ENCODE measurements at places on chromosomes 3 and 15. TPM values are rescaled to one million over a fixed set of nuclear protein-coding genes. Genes with fewer than 3 reads are reported as not detected.

TMCO5A gene
- total RNA-seq: not detected

- H3K27me3 ChIP-seq: no peaks in the 10 kb centered on the region
- DNase-seq: no peak
- no peak overlapping the region for H3K27ac ChIP-seq
- no peak overlapping the region for H3K4me3 ChIP-seq
- H3K4me1 ChIP-seq: no peaks in the 10 kb centered on the region
- no peaks in the 10 kb centered on the region for H3K36me3 ChIP-seq
These were observed 217.8 kb downstream of the LRRC3B start for GRCh38 chr3:26840272-26840870.

DNA sequence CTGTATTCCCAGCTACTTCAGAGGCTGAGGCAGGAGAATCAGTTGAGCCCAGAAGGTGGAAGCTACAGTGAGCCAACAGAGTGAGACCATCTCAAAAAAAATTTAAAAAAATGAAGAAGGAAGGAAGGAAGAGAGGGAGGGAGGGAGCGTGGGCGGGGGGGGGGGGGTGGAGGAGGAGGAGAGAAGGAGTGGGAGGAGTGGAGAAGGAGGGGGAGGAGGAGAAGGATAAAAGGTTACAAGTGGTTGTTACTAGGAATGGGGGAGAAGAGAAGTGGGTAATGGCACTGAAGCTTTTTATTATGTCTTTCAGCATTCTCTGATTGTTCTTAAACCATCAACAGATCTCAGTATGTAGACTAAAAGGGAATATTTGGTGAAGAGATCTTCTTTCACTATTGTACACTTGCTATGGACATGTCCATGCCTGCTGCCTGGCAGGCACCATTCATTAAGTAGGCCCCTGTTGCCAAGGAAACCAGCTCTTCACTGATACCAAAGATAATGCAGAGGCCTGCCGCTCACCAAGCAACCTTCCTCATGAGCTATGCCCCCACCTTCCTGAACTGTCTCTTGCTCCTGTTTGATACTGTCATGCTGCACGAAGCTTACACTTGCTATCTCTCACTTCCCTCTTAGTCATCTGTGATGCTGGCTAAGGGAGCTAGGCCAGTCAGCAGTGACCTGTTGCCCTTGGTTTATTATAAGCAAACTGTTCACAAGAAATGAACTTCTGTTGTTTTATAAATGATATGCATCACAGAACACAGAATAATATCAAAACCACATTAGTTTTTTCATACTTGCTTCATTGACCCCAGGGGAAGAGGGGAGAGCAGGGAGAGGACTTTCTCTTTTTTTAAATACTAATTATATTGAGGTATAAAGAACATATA is 23.1 kb downstream of the EPM2AIP1 start:
- H3K4me1 ChIP-seq: no peaks in the 10 kb centered on the region
- H3K27ac ChIP-seq: no peak overlapping the region
- no peak for DNase-seq
- H3K4me3 ChIP-seq: no peak overlapping the region
- H3K36me3 ChIP-seq: no peaks in the 10 kb centered on the region

- no peaks in the 10 kb centered on the region for H3K36me3 ChIP-seq
- peaks cover 7% of the 10 kb centered on the region for H3K4me1 ChIP-seq
- H3K4me3 ChIP-seq: peak overlapping the region; percentile 6
These were observed 103.7 kb downstream of the PDZRN3 start for GRCh38 chr3:73520931-73521461.

DNA sequence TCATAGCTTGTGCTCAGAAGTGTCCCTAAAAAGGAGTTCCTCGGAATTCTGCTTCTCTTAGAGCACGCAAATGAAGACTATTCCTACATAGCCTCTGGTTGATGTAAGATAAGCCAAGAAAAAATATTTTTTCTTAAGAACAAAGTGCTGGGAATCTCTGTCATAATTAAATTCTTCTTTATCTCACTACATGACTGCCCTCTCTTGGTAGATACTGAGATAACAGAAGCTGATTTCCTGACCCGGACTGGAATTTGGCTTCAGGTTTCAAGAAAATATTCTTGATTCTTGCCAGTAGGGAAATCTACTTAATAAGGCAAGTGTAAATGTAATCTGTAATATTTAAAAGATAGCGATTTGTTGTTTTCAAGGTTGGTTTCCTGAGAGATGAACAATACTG is 31.3 kb upstream of the SETMAR start:
- H3K27me3 ChIP-seq: no peaks in the 10 kb centered on the region
- no peak overlapping the region for H3K27ac ChIP-seq
- H3K36me3 ChIP-seq: no peaks in the 10 kb centered on the region
- no peak overlapping the region for H3K4me3 ChIP-seq
- no peaks in the 10 kb centered on the region for H3K4me1 ChIP-seq
- DNase-seq: no peak

- H3K4me1 ChIP-seq: no peaks in the 10 kb centered on the region
- no peaks in the 10 kb centered on the region for H3K36me3 ChIP-seq
- H3K27me3 ChIP-seq: no peaks in the 10 kb centered on the region
- peak overlapping the region; percentile 90 for H3K27ac ChIP-seq
- H3K4me3 ChIP-seq: no peak overlapping the region
These were observed 65.9 kb downstream of the PGPEP1L start for GRCh38 chr15:98941595-98942255.

GRCh38 chr15:36117296-36117787 is 462.1 kb upstream of the CDIN1 start:
- H3K4me1 ChIP-seq: no peaks in the 10 kb centered on the region
- no peaks in the 10 kb centered on the region for H3K27me3 ChIP-seq
- H3K4me3 ChIP-seq: no peak overlapping the region
- no peak for DNase-seq
- H3K36me3 ChIP-seq: no peaks in the 10 kb centered on the region
- no peak overlapping the region for H3K27ac ChIP-seq

MYL3 gene
- 4.9 TPM for total RNA-seq

- no peaks in the 10 kb centered on the region for H3K36me3 ChIP-seq
- H3K27me3 ChIP-seq: no peaks in the 10 kb centered on the region
- no peaks in the 10 kb centered on the region for H3K4me1 ChIP-seq
- H3K27ac ChIP-seq: no peak overlapping the region
These were observed 18.2 kb downstream of the KLHL6 start for GRCh38 chr3:183537295-183537730.

GRCh38 chr3:147403511-147403910 is 2.8 kb downstream of the ZIC4 start:
- DNase-seq: no peak
- no peaks in the 10 kb centered on the region for H3K36me3 ChIP-seq
- H3K27me3 ChIP-seq: peaks cover 67% of the 10 kb centered on the region
- no peak overlapping the region for H3K27ac ChIP-seq
- no peak overlapping the region for H3K4me3 ChIP-seq

ITIH3 gene
- 11.8 TPM for total RNA-seq

NOX5 gene
- 0.21 TPM for total RNA-seq

DNA sequence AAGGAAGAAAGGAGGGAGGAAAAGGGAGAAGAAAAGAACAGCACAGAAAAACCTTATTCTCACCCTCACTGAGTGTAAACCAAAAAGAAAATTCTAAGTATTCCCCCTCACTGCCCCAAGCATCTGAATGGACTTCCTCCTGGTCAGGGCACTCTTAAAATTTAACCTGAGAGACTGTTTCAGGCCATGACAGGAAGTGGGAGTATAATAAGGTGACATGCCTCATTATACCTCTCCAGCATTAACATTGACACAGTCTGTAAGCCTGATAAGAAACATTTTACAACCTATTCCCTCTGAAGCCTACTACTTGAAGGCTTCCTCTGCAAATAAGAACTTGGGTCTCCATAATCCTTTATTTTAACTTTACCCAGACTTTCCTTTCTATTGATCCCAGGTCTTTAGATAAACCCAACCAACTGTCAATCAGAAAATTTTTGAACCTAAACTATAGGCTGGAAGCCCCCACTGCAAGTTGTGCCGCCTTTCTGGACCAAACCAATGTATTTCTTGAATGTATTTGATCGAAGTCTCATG is 41.7 kb downstream of the SLCO2A1 start:
- no peak overlapping the region for H3K4me3 ChIP-seq
- H3K36me3 ChIP-seq: no peaks in the 10 kb centered on the region
- peak overlapping the region; percentile 45 for H3K27ac ChIP-seq
- DNase-seq: no peak
- no peaks in the 10 kb centered on the region for H3K27me3 ChIP-seq

ESYT3 gene
- total RNA-seq: 30.8 TPM

MAP1A gene
- 5.9 TPM for total RNA-seq

DNA sequence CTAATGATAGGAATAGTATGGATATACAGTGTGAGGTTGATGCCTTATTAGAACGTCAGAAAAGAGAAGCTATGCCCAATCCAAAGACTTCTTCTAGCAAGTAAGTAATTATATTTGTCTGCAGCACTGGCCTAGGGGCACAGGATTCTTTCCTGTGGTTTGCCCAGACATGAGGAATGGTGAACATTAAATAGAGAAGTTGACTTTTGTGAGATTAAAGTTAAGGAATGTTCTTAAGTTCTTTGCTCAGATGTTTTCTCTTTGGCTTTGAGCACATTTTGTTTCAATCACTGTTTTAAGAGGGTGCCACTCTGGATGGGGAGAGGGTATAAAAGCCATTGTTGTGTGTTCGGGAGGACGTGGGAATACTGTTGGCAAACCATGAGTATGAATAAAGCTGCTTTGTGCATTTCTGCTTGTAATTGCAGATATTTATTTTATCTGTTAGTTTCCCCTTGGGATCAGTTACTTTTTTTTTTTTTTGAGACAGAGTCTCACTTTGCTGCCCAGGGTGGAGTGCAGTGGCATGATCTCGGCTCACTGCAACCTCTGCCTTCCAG is 8.3 kb downstream of the KIF23 start:
- H3K27ac ChIP-seq: no peak overlapping the region
- H3K27me3 ChIP-seq: no peaks in the 10 kb centered on the region
- DNase-seq: no peak
- H3K4me1 ChIP-seq: no peaks in the 10 kb centered on the region
- H3K36me3 ChIP-seq: no peaks in the 10 kb centered on the region
- no peak overlapping the region for H3K4me3 ChIP-seq

- H3K27ac ChIP-seq: no peak overlapping the region
- no peak overlapping the region for H3K4me3 ChIP-seq
- H3K27me3 ChIP-seq: no peaks in the 10 kb centered on the region
- no peak for DNase-seq
- H3K36me3 ChIP-seq: no peaks in the 10 kb centered on the region
These were observed 2.8 kb downstream of the PLSCR2 start for GRCh38 chr3:146466604-146467003.

GRCh38 chr3:144963810-144964209 is 992.2 kb downstream of the DIPK2A start:
- H3K4me1 ChIP-seq: no peaks in the 10 kb centered on the region

RRP9 gene
- total RNA-seq: 20.5 TPM

GRCh38 chr15:74787251-74788041 is 5.6 kb downstream of the CSK start:
- peaks cover 36% of the 10 kb centered on the region for H3K4me1 ChIP-seq
- DNase-seq: no peak
- no peaks in the 10 kb centered on the region for H3K27me3 ChIP-seq
- H3K27ac ChIP-seq: peak overlapping the region; percentile 29
- H3K4me3 ChIP-seq: no peak overlapping the region

DNA sequence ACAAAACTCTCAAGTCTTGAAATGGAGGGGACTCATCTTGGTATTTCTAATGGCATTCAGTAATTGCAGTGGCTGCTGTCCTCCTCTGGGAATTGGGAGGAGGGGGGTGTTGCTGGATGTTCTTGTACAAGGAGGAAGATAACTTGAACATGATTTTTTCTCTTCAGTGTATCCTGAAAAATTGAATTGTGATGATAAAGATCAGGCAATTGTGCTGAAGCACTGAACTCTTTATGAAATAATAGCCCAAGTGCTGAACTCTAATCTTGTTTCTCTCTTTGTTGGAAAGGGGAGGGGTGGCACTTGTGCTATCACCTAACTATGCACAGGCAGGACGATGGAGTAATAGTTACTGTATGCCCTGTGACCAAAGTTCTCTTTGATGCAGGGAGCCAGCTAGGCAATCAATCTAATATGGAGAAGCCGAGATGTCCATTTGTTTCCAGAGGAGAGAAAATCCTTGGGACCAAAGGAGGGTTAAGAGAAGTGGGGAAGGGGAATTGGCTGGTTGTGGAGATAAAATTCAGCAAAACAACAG is 68.1 kb upstream of the ATP2C1 start:
- H3K4me3 ChIP-seq: no peak overlapping the region
- no peaks in the 10 kb centered on the region for H3K4me1 ChIP-seq
- no peak overlapping the region for H3K27ac ChIP-seq
- H3K27me3 ChIP-seq: no peaks in the 10 kb centered on the region

IL17RD gene
- total RNA-seq: 61.0 TPM

DNA sequence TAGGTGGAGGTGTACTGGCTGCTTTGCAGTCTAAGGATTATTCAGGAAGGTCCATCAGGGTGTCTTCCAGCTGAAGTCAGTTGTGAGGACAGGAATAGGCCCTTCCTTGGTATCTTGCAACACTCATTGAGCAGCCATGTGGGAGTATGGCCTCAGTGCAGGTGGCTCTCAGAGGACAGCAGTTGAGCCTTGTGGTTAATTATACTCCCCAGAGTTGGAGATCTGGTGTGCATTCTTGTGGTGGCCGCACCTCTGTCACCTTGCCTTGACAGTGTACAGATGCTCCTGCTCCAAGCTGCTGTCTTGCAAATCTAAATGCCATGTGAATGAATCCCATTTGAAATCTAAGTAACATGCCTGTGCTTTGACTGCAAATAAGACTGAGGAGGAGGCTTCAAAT is 339.9 kb upstream of the BCHE start:
- H3K36me3 ChIP-seq: no peaks in the 10 kb centered on the region
- H3K27me3 ChIP-seq: no peaks in the 10 kb centered on the region
- no peak for DNase-seq

FBXO40 gene
- not detected for total RNA-seq

DNA sequence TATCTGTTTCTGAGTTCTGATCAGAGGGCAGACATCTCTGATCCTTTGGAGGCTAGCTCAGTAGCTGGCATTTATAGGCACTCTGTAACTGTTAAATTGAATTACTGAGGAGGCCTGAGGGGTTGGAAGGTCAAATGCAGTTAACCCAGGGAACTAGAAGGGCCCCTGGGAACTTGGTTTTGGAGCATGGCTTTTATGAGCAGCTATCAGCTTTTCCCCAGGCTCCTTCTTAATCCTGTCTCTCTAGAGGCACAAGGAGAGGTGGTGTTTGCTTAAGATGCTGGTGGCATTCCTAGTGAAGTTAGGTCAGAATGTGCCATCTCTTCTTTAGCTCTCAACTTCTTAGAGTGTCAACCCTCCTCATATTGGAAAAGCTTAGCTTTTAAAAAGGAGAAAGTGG is 128.9 kb downstream of the LPP start:
- no peak overlapping the region for H3K4me3 ChIP-seq
- H3K36me3 ChIP-seq: no peaks in the 10 kb centered on the region
- peak overlapping the region; percentile 71 for H3K27ac ChIP-seq
- DNase-seq: no peak

DNA sequence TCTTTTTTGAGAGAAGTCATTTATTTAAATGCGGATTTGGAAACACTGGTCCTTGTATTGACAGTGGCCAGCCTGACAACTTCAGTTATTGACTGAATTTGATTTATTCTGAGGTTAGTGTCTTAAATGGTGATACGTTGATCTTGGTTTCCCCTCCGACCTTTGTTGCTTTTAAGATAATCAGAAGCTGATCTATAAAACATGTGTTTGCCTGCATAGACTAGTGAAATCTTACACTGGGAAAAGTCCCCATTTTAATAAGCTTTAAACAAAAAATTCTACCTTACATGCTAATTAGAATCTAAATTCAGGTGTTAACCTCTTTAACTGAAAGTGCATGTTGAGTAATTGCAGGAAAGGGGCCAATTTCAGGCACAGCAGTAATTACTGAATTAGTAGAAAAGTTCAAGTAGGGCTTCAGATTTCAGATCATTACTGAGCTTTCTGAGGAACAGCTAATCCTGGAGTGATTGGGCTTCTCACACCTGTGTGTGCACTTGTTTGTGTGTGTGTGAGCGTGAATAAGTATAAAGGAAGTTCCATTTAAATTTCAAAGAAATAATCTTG is 221.4 kb downstream of the SOX2 start:
- no peaks in the 10 kb centered on the region for H3K4me1 ChIP-seq
- no peak overlapping the region for H3K27ac ChIP-seq
- no peaks in the 10 kb centered on the region for H3K27me3 ChIP-seq
- no peak overlapping the region for H3K4me3 ChIP-seq

Measured in uterus (tissue), 4 donors.